ENCODE measurements at places on chromosomes 4 and X. TPM values are rescaled to one million over a fixed set of nuclear protein-coding genes. Genes with fewer than 3 reads are reported as not detected.
A peak's percentile ranks its signal among the peaks of the same experiment; 100 is the strongest.

The GLOD5 gene
- not detected for total RNA-seq

The PABPC1L2B gene
- not detected for total RNA-seq

The LINC00632 gene
- total RNA-seq: 5.2 TPM

The TMSB15A gene
- total RNA-seq: 1.7 TPM

The NKX6-1 gene
- total RNA-seq: under 0.01 TPM

The FAM120C gene
- total RNA-seq: 7.7 TPM

GRCh38 chr4:154086247-154086646 is 297.4 kb upstream of the SFRP2 start:
- DNase-seq: no peak

DNA sequence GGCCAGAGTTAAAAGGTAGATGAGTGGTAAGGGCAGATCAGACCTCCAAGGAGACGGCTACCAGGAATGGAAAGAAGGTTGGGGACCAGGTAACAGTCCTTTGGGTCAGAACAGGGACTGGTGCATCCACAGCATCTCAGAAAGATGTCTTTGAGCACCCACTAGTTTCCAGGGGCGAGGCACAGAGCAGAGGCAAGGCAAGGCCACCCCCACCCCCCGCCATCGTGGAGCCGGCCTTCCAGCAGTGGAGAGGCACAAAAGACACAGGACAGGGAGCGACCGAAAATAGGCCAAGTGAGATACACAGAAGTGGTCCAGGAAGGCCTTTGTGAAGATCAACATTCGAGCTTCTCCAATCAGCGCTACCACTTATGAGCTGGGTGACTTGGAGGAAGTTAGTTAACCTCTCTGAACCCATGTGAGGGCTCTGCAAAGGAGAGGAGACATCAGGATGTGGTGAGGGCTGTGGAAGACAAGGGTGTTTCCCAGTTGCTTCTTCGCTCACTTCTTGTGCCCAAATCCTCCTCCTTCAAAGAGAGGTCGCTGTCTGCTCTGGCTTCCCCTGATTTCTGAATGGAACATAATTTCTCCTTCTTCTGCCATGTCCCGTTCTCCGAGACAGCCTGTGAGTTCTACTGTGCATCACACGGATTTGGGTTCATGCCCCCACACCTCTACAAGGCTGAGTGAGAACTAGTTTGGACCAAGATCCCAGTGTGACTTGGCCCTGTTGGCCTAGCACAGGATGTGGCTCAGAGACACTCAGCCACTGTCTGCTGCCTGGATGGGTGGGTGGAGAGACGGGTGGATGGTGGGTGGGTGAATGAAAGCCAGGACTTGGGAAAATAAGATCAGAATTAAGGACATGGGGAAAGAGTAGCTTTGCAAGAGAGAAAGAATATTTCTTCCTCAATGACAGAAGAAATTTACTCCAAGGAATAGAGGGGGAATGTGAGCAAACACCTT is 16.7 kb upstream of the MSX1 start:
- DNase-seq: no peak

DNA sequence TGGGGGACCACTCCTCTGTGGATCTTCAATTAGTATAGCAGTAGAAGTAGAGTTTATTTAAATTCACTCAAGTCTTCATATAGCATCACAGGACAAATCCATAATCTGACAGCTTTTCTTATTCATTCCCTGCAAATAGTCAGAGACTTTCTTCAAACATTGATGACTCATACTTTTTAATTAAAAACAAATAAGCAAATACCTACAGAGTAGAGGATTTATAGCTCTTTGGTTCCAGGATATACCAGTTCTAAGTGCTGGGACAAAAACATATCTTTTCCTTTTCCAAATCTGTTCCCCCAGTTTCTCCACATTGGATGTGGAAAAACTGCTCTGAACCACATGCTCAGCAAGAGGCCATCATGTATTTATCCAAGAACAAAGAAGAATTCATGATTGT is 24.1 kb downstream of the EMCN start:
- DNase-seq: peak; percentile 24

DNA sequence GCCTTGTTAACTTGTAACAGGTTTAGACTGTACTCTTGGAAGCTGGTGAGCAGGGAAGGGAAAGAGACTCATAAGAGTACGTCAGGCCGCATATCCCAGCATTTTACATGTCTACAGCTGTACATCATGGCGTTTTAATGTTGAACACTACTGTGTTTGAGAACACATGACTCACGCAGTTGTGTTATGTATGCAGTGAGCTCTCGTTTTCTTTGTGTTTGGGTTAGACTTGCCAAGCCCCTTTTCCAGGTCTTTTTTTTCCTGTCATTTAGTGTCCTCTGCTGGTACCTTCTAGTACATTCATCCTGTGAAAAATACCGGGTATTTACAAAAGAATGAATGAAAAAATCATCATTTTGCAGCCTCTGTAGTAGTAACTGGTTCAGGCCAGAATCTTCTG is 35.3 kb downstream of the SMS start:
- DNase-seq: peak; percentile 77

GRCh38 chr4:101418466-101418865 is 71.1 kb upstream of the PPP3CA start:
- no peak for DNase-seq

- no peak for DNase-seq
These were observed 236.9 kb upstream of the EMCN start for GRCh38 chr4:100754751-100755150.

GRCh38 chr4:45327544-45327943 is 601.2 kb upstream of the GNPDA2 start:
- DNase-seq: no peak

DNA sequence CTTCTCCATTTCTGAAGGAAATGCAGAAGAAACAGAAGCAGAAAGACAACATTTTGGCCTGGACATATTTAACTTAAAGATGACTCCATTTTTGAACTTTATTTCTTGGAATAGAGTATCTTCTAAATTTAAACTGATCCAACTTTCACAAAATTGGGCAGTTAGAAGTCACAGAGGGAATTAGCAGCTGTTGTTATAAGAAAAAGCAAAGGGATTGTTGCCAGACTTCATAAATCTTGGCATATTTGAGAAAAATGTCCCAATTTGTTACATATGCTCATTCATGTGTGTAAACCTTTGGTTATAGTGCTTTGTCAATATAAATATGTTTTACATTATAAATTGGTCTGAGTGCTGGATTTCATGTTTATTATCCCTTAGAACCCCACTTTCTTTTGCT is 3.4 kb downstream of the GLUD2 start:
- no peak for DNase-seq

GRCh38 chr4:185868983-185869382 is 57.0 kb upstream of the SORBS2 start:
- no peak for DNase-seq

GRCh38 chr4:3302173-3302785 is 9.5 kb downstream of the RGS12 start:
- no peak for DNase-seq

- DNase-seq: no peak
These were observed 90.3 kb downstream of the ANTXR2 start for GRCh38 chr4:79982601-79983322.

DNA sequence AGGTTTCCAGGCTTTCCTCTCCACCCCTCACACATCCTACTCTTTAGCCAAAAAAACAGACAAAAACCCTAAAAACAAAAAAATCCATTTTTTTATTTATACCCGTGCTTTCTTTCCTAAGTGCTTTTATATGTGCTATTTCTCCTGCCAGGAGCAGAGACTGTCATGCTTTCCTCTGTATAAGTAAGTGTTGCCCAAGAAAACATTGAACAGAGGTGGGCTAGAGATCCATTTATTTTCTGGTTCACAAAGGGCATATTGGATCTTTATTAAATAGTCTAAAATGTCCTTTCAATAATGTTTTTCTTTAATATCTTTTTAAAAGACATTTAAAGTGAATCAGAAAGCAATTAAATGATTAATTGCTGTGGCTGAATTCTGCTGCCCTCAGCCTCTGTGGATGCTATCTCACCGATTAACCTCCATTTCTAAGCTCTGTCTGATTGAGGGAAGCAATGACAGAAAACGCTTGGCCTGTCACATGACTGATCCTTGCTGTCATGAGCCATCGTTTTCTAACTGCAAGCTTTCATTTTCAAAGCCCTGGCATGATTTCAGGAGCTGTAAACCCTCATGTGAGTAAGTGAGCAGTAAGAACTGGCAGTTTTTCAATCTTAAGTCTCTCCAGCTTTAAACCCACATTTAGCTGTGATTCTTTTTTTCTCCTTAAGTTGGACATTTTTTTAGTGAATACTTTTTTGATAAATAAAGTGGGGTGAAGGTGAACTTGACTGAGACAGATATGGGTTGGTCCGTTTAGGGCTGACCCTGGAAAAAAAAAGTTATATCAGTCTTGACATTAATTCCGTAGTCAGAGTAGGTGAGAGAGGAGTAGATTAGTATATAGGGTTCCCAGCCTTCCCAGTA is 180.7 kb upstream of the PGRMC2 start:
- peak; percentile 97 for DNase-seq
